Kidney capillary endothelial cell (primary cell): ENCODE measurements at places on chromosomes 2 and 18.

- DNase-seq = no peak
These were observed 212.5 kb downstream of the SETBP1 start for GRCh38 chr18:44893045-44893706.

DNA sequence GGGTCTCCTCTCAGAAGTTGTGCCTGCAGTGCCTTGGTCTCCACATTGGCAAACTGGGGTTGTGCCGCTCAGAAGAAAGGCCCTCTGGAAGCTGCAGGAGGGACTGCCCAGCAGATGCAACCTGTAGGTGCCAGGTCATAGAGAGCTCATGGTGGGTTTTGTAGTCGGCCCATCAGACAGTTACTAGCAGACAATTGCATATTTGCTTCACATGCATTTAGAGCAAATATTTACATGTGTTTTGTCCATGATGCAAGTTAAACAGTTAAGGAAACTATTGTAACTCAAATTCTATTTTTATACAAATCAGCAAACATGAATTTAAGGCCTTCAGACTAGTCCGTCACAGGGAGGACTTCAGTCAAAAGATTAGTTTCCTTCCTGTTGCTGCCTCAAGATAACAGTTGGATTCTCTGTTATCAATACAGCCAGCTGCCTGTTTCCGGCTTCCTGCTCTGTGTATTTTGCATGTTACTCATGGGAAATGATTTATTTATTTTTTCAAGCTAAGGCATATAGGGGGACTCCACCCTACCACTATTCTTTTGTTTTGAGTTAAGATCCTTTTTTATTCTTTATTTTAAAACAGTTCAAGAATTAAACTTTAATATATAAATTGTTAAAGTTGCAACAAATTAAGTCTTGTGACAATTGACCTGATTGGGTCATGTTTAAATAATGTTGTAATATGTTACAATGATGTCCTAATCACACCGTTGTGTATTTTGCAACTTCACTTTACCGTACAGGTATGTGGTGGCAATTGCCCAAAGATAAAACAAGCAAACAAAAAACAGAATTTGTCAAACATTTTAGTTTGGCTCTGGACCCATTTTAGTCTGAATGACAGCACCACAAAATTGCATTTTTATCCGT, 133.5 kb downstream of the SPTBN1 start:
- peak; percentile 96 for DNase-seq

- peak; percentile 3 for DNase-seq
These were observed 35.8 kb upstream of the CACNB4 start for GRCh38 chr2:152134488-152135280.

DNA sequence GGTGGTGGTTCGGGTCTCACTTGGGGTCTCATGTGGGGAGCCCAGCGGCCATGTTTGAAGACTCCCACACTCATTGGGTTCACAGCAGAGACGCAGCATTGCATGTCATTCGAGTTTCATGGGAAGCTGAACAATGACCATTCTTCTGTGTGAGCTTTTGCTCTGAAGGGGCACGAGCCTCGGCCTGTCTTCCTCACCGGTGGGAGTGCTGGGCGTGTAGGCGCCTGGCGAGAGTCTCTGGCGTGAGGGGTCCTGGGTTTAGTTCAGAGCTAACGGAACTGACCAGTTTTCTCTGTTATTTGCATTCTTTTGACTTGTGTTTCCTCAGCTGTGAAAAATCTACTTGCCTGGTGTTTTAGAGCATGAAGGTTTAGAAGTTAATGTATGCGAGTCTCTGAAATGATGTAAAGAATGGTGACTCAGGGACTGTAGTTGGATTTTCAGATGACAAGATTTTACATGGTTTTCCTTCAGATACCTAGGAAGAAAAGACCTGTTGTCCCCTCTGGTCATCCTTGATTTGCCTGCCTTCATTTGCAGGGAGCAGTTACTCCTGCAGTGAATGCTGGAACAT, 98.1 kb downstream of the ARMC9 start:
- DNase-seq = no peak

- DNase-seq = no peak
These were observed 103.1 kb upstream of the THOC1 start for GRCh38 chr18:370751-371608.

DNA sequence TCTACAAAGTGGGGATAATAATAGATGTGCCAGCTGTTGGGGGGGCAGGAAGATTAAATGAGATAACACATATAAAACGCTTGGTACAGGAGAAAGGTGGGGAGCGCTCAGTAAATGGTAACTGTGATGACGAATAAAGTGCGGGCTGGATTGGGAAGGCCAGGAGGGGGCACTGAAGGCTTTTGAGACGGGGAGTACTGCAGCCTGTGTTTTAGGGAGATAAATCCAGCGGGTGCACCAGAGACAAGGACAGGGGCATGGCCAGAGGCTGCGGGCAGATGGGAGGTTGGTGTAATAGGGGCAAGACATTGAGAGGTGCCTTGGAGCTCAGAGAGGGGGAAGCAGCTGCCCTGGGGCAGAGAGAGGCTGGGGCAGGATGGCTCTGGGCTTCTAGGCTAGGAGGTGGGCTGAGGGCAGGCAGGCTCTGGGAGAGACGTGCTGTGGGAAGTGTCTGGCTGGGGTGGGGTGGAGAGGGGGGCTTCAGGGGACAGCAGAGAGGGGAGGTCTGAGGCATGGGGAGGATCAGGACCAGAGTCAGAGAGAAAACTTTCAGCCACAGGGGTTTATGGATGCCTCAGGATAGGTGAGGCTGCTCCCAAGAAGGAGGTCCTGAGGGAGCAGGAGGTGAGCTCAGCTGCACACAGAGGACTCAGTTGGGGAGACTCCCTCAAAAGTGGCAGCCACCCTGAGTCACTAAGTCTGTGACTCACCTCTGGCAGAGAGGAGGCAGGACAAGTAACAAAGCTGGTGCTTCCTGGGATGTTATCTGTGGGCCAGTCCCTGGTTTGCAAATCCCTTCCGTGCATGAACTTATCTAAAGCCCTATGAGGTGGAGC, 18.8 kb downstream of the TEX44 start:
- no peak for DNase-seq
